Suprapubic skin (tissue), 4 donors: ENCODE measurements at places on chromosomes 2 and 18.

DNA sequence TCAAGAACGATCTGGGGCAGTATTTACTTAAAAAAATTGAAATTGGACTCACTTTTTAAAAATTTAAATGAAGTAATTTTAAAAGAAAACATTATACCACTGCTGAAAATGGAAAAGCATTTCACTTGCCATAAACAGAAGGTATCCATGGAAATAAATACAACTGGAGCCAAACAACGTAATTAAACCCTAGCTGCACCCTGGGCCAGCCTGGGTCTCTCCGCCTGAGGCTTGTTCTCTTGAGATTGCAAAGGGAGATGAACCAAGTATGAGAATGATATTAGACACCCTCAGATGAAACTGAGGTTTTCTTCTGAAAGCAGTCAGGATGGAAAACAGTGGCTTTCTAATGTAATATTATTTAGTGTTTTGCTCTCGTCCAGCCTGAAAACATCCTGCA, 264.4 kb downstream of the KCNE4 start:
- no peak overlapping the region for H3K4me3 ChIP-seq
- no peaks in the 10 kb centered on the region for H3K27me3 ChIP-seq
- no peaks in the 10 kb centered on the region for H3K4me1 ChIP-seq
- no peak for DNase-seq
- H3K36me3 ChIP-seq = no peaks in the 10 kb centered on the region

DNA sequence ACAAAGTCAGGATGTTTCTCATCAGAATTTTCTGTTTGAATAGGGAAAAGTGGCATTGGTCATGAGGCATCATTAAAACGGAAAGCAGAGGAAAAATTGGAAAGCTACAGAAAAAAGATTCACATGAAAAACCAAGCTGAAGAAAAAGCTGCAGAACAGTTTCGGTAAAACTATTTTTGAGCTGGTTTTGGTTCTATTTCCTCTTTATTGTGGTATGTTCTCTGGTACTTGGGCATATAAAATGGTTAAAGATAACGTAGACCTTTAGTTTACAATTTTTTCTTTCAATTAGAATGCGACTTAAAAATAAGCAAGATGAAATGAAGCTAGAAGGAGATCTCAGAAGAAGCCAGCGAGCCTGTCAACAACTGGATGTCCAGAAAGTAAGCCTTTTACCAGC, 7.6 kb downstream of the GPATCH11 start:
- no peaks in the 10 kb centered on the region for H3K4me1 ChIP-seq
- peaks cover 75% of the 10 kb centered on the region for H3K36me3 ChIP-seq
- no peak overlapping the region for H3K27ac ChIP-seq
- no peak overlapping the region for H3K4me3 ChIP-seq

- H3K27ac ChIP-seq = no peak overlapping the region
- no peaks in the 10 kb centered on the region for H3K36me3 ChIP-seq
- no peak overlapping the region for H3K4me3 ChIP-seq
- DNase-seq = no peak
- H3K4me1 ChIP-seq = peaks cover 23% of the 10 kb centered on the region
- no peaks in the 10 kb centered on the region for H3K27me3 ChIP-seq
These were observed 184.4 kb upstream of the RASGRP3 start for GRCh38 chr2:33292063-33292462.

GRCh38 chr18:62771494-62772270, 56.3 kb downstream of the PHLPP1 start:
- H3K27ac ChIP-seq = no peak overlapping the region
- DNase-seq = no peak
- H3K36me3 ChIP-seq = no peaks in the 10 kb centered on the region
- peaks cover 25% of the 10 kb centered on the region for H3K4me1 ChIP-seq
- H3K4me3 ChIP-seq = no peak overlapping the region
- H3K27me3 ChIP-seq = no peaks in the 10 kb centered on the region

GRCh38 chr2:34492561-34493455, 893.7 kb upstream of the FAM98A start:
- H3K27ac ChIP-seq = no peak overlapping the region
- no peak for DNase-seq
- no peak overlapping the region for H3K4me3 ChIP-seq
- no peaks in the 10 kb centered on the region for H3K36me3 ChIP-seq

DNA sequence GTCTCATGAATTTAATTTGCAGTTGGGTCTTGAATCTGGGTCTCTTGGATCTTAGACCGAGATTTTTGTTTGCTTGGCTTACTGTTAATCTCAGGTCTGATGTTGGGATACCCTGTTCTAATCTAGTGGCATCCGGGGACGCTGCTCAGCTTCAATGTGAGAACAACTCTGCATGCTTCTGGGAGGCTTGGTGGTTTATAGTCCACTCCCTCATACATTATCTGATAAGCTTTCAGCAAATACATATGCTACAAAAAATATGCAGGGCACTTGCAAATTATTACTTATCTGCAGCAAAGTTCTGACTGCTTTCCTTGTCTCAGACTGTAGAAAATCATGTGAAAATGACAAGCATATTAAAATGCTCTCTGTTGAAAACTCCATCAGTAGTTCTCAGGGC, 39.4 kb downstream of the RNF144A start:
- no peaks in the 10 kb centered on the region for H3K36me3 ChIP-seq
- no peak for DNase-seq
- peaks cover 26% of the 10 kb centered on the region for H3K4me1 ChIP-seq
- no peaks in the 10 kb centered on the region for H3K27me3 ChIP-seq
- H3K4me3 ChIP-seq = no peak overlapping the region

GRCh38 chr2:42196403-42197267, 27.5 kb downstream of the EML4 start:
- no peak for DNase-seq
- no peaks in the 10 kb centered on the region for H3K27me3 ChIP-seq
- H3K4me3 ChIP-seq = no peak overlapping the region
- peaks cover 34% of the 10 kb centered on the region for H3K4me1 ChIP-seq
- no peak overlapping the region for H3K27ac ChIP-seq
